WTC11 (cell line): ENCODE measurements at places on chromosomes 3 and 15.

GRCh38 chr3:59709702-59710553 is 660.1 kb upstream of the CFAP20DC start:
- DNase-seq = no peak

GRCh38 chr15:56052395-56053045 is 59.1 kb upstream of the NEDD4 start:
- no peak for DNase-seq

DNA sequence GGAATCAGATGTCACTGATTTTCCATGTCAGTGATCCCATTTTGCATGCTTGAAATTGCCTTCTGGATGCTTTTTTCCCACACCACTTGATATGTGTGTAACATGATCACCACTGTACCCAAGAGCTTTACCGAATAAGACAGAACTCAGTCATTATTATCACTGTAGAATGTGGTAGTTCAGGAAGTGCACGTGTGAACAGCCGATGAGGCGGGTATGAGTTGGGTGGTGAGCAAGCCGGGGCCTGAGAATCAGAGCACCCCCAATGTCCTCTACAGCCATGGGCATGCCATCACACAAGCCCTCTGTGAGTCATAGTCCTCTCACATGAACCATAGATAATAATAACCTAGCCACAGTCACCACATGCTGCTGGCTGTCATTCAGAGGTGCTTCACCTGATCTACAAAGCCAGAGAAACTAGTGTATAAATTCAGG is 470.8 kb downstream of the SOX2 start:
- DNase-seq = no peak

- DNase-seq = no peak
Measured at GRCh38 chr3:42090973-42091731, at the start of gene TRAK1. TRAK1 (plus strand) TSS chr3:42091357; CDS start chr3:42091470, 113 bp downstream.

DNA sequence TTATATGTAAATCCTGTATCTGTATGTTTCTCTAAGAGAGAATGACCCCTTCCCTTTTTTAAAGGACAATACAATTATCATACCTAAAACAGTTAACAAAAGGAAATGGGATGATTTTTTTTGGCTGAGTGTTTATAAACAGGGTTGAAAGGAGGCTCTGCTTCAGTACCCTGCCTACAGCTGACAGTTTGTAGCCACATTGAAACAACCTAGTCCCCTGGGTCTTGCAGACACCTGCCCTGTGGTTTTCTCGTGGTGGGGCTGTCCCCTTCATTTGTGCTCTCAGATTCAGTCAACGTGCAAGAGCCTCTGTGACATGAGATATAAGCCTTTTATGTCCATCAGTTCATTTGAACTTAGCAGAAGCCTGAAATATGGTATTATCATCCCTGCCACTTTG is 2.3 kb upstream of the HMCES start:
- no peak for DNase-seq

DNA sequence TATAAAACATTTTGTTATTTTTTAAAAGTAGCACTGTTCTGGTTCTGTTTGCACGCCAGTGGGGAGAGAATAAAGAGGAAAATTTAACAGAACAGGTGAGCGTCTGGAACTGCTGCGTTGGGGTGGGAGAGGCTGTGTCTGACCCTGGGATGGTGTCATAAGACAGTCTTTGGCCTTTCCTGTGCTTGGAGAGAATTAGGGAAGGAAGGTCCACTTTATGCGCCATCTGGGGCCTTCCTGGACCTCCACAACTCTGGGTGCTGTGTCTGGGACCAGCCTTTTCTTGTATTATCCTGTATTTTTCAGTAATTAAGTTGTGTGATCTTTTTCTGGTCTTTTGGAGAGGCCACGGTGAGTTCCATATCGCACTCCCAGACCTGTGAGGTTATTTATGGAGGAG is 3.3 kb downstream of the FAM43A start:
- no peak for DNase-seq

DNA sequence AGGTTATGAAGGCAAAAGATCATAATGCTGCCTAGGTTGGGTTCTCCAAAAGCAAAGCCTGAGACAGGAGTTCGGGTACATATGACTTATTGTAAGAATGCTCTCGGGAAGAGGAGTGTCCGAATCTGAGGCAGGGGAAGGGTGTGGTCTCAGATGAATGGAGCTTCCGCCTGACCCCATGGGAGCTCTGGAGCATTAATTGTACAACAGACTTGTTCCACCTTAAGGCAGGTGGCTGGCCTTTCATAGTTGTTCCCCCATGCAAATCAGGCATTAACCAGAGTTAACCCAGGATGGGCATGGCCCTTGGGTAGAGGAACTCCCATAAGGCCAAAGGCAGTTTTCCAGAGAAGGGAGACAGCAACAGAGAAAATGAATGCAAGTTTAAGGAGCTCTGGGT is 170.6 kb downstream of the MYRIP start:
- DNase-seq = no peak

DNA sequence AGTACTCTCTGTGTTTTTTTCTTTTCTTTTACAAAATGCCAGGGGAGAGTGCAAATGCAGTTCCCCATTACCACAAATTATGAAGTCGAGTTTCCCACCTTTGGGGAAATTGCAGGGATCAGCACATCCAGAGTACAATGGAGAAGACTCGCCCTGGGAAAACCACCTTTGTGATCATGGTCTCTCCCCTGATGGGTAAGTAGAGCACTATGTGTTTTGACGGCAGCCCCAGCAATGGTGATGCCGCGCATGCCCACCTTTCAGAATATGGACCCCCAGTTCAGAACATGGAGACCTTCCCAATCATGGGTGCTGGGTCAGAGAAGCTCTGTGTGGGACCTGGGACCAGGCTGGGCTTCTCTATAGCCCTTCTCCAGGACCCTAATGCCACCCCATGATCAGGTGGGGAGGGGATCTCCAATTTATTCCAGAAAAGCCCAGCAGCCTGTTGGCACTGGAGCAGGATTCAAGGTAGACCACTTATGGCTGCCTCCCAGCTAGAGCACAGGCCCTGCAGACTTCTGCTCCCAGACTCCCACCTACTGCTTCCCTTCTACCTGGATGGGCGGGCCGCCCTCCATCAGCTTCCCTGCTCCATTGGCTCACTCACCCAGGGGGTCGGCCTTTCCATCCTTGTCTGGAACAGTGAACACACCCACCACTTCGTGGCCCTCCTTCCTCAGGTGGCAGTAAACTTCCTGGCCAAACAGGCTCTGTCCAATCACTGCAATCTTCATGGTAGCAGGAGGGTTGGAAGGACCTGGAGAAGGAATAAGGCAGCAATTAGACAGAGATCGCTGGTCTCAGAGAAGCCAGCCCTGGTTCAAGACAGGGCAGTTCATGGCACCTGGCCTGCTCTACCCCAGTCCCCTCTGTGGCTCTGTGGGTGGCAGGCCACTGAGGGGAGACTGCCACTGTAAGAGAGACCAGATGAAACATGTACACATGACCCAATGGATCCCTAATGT is 19.9 kb downstream of the ALDH1L1 start:
- DNase-seq = no peak

- no peak for DNase-seq
Measured at GRCh38 chr15:55681631-55682030, 61.3 kb downstream of the PRTG start.

GRCh38 chr3:167940241-167940640 is 155.5 kb downstream of the GOLIM4 start:
- no peak for DNase-seq

- DNase-seq = peak; percentile 24
Measured at GRCh38 chr15:80251428-80252120, 439 bp downstream of the CTXND1 start.

DNA sequence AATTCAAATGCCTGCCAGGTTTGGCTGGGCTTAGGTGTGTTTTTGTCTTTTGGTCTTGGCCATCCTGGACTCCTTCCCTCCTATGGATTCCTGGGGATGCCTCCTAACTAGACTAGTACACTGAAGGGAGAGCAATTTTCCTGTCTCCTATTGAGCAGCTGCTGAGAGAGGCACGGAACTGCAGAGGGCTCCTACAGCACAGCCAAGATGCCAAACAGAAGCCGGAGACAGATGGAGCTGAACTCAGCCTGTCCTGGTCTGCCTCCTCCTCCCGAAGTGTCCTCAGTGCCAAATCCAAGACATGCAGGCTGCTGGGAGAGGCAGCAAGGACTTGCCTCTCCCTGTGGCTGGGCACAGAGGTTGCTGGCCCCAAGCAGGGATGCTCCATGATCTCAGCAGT is 256.6 kb upstream of the PROK2 start:
- DNase-seq = no peak

DNA sequence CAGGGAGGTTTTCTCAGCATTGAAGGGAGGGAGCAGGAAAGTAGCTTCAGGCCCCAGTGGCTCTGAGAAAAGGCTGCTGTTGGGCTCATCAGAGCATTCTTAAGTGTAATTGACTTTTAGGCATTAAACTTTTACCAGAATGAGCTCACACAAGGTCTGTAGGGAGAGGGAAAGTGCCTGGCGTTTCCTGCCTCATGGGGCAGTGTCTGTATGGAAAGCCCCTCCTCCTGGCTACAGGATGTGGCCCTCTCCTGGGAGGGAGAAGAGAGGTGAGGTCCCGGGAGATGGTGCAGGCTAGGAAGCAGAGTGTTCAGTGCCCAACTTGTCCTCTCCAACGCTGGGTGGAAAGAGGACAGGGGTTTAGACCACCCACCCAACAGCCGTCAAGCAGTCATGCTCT is 21.3 kb upstream of the SCN10A start:
- no peak for DNase-seq

GRCh38 chr15:87681104-87681503 is 575.4 kb downstream of the NTRK3 start:
- no peak for DNase-seq

GRCh38 chr3:149377408-149378364 is at the start of gene TM4SF1:
TM4SF1 (minus strand) TSS chr3:149377649; CDS start chr3:149377547, 102 bp downstream.
- DNase-seq = no peak

GRCh38 chr3:158777161-158777873 is 24.5 kb upstream of the MFSD1 start:
- DNase-seq = no peak

DNA sequence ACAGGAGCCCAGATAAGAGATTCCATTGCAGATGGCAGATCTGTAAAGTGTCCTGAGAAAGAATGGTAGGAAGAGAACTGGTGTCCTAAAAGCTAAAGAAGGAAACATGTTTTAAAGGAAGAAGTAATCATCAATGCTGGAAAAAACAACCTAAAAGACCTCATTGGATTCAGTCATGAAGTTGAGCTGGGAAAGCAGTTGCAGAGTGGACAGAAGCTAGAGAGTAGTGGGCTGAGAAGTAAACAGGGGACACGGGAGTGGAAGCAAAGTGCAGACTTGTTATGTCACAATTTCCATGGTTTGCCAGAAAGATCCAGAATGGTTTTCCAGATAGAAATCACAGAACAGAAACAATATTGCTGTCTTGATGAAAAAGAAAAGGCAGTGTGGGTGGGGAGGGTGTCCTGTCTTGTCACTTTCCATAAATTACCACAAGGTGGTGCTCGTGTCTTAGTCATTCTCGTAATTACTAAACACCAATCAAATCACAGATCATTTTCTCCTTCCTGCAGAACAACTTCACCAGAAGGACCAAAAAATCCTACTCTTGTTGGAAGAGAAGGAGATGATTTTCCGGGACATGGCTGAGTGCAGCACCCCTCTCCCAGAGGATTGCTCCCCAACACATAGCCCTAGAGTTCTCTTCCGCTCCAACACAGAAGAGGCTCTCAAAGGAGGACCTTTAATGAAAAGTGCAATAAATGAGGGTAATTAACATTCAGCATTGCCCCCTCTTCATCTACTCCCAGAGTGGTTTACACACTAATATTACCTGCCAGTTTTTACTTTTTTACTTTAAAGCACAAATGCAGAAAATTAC is 64.5 kb downstream of the KLHL25 start:
- DNase-seq = no peak

DNA sequence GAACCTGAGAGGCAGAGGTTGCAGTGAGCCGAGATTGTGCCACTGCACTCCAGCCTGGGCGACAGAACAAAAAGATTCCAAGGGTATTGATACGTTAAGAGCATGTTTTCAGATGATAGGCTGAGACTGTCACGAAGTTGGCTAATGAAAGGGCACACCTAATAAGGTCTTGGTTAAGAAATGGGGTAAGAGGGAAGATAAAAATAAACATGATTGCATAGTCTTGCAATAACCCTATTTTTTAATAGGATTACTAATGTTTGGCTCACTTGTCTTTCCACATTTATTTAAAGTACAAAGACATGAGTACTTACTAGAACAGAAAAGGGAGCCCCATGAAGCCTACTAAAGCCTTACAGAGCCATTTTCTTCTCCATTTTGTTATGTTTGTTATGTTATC is 109.0 kb downstream of the FRMD4B start:
- no peak for DNase-seq

DNA sequence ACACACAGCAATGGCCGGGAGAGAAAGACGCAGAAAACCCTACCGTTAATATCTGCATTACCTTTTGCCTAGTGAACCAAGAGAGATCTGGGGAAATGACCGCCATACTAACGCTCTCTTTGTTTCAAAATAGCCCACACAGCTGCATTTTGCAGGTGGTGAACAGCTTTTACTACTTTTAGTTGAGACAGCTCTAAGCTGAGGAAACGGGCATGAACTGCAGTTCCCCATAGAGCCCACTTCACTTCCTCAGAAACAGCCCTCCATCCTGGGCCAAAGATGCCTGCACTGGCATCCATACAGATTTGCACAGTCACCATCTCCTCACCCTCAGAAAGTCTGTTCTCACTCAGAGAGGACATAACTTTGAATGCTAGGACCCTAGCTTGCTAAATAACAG is 45.0 kb downstream of the ZNF860 start:
- DNase-seq = no peak

- no peak for DNase-seq
Measured at GRCh38 chr3:151926956-151927355, 53.5 kb downstream of the SUCNR1 start.

- no peak for DNase-seq
Measured at GRCh38 chr15:70906842-70907241, 14.2 kb downstream of the LRRC49 start.

DNA sequence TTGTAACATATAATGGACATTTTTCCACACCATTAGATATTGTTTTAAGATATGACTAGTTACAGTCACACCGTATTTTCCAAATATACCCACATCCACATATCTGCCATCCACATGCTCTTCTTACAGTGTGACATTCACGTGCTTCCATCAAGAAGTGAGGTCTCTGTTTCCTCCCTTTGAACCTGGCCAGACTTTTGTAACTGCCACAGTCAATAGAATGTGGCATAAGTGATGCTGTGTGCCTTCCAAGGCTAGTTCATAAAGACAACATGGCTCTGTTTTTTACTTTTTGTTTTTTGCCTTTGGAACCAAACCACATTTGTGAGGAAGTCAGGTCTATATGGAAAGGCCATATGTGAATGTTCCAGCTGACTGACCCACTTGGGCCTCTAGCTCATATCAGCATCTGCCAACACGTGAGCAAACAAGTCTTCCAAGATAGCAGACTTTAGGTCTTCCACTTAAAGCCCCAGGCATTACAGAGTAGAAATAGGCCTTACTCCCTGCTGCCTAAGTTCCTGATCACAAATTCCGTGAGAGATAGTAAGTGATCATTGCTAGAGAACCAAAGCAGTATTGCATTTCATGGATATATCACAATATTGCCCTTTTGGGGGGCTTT is 27.1 kb downstream of the EIF1B start:
- no peak for DNase-seq

GRCh38 chr3:56923526-56924224 is 121.9 kb upstream of the ARHGEF3 start:
- DNase-seq = no peak

GRCh38 chr15:56985856-56986255 is 67.4 kb downstream of the TCF12 start:
- no peak for DNase-seq

GRCh38 chr15:42385980-42386700 is 26.8 kb downstream of the CAPN3 start:
- DNase-seq = no peak
